Ureter (tissue), 1 donor: ENCODE measurements at places on chromosomes 4 and X.

- no peak for DNase-seq
These were observed 95.8 kb upstream of the LDB2 start for GRCh38 chr4:16993956-16994840.

DNA sequence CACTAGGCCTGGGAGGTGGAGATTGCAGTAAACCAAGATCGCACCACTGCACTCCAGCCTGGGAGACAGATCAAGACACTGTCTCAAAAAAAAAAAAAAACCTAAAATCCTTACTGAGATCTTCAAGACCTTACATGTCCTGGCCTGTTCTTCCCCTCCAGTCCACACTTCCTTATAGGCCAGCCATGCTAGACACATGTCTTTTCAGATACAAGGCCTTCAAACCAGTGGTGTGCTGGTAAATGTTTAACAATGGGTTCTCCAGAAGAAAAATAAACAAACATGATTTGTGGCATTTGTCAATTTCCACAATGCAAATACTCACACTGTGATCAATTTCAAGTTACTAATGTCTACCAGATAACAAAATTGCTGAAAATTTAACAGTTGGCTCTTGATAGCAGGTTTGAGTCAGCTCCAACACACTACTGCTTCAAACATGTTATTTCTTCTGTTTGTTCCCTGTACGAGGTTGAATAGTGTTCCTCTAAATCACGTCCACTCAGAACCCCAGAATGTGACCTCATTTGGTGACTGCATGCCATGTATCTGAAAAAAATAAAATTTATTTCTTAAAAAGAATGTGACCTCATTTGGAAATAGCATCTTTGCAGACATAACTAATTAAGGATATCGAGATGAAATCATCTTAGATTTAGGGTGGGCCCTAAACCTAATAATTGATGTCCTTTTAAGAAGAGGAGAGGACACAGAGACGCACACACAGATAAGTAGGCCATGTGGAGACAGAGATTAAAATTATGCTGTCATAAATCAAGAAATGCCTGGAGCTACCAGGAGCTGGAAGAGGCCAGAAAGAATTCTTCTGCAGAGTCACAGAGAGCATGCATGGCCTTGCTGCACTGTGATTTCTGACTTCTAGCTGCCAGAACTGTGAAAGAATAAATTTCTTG is 144.4 kb downstream of the ZNF674 start:
- DNase-seq, result no peak

DNA sequence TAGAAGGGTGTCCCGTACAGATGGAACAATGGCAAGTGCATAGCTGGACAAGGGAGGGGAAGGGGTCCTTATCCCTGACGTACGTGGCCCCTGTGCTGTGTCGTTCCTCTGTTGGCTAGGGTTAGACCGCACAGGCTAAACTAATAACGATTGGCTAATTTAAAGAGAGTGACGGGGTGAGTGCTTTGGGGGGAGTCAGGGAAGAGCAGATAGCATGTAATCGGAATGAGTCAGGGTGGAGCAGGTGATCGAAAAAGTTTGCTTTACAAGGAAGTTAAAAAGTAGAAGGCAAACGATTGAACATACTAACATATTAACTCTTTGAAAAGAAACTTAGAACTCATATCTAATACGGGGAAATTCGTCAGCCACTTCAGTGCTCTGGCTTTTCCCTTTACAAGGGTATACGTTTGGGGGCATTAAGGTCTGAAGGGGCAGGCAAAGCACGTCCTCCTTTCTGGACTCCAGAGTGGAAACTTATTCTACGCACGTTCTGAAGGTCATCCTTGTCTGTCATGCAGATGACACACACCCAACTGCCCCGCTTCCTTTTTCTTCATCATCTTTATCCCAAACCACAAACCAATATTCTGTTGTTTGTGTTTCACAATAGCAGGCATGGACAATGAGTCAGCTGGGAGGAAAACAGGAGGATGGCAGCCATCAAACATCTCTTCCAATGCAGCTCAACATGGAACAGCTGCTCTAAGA is 10.2 kb upstream of the CRLF2 start:
- DNase-seq, result no peak

GRCh38 chr4:150679018-150679764 is 97.2 kb downstream of the MAB21L2 start:
- no peak for DNase-seq

DNA sequence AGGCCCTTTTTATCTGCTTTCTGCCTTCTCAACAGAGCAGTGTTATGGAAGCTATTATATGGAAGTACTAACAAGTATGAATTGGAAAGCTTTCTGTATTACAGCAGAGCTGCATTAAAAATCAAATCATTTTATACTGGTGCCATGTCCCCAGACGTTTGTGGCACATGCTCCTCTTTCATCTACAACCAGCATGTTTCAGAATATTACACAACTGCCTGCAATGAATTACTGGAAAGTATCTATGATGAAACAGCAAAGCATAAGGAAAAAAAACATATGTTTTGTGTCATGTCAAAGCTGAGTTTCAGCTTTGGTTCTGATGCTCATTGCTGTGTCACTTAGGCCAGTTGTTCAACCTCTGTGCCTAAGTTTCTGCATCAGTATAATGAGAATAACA is 576.8 kb downstream of the GBA3 start:
- DNase-seq, result no peak

DNA sequence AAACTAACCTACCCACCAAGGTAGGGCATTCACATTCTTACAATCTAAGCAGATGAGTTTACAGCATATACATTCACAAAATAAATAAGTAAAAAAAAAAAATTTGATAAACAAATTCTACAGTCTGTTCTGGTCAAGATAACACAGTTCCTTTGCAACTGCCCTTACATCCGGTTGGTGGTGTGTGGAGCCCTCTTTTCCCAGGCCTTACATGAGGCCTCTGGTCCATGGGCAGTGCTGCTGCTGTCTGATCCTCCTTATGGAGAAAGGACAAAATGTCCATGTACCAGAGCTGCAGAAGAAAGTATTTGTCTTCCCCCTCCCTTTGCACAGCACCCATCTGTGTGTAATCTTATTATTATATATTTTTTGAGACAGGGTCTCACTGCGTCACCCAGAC is 2.2 kb upstream of the SEPTIN11 start:
- DNase-seq, result no peak

GRCh38 chrX:10404436-10404835 is 215.9 kb downstream of the MID1 start:
- no peak for DNase-seq

GRCh38 chr4:145805490-145805889 is 125.5 kb downstream of the C4orf51 start:
- no peak for DNase-seq

- DNase-seq, result no peak
These were observed 291.7 kb downstream of the USP46 start for GRCh38 chr4:52367282-52367830.

- DNase-seq, result no peak
These were observed 384.9 kb upstream of the SLC7A11 start for GRCh38 chr4:138627096-138627495.

GRCh38 chr4:140091305-140091704 is 62.7 kb downstream of the MAML3 start:
- DNase-seq, result no peak

GRCh38 chrX:155086961-155087735 is 15.8 kb downstream of the BRCC3 start:
- DNase-seq, result no peak

GRCh38 chrX:32443841-32444240 is 767.5 kb downstream of the DMD start:
- DNase-seq, result no peak

- no peak for DNase-seq
These were observed 11.5 kb upstream of the GATB start for GRCh38 chr4:151772274-151772673.

- DNase-seq, result no peak
These were observed 129.3 kb upstream of the FAM9B start for GRCh38 chrX:9163214-9163709.

- DNase-seq, result no peak
These were observed 6.3 kb downstream of the CPE start for GRCh38 chr4:165385126-165385525.

DNA sequence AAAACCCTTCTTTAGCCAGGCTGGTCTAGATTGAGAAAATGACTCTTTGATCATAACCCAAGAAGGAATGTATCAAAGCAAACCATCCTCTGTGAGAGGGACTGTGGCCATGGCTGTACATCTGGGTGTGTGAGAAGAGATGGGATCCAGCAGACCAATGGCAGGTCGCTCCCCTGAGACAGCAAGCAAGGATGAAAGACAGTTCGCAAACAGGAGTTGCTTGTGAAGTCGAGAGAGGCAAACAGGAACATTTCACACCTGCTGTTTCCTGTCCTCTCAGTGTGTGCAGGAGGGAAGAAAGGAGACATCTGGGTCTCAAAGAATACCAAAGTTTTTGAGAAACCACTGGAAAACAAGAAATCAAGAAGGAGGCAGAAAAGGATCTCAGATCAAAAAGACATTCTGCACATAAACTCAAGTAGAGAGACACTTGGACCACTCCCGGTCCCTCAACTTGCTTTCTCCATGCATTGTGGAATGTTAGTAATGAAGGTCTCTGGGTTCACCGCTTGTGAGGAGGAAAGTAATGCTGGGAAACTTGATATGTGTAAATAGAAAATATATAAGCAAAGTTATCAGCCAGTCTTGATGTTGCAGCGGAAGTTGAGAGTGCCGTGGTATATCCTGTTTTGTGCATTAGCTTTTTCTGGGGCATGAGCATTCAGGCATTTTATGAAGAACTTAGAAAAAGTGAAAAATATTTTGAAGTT is 327.5 kb downstream of the BMPR1B start:
- no peak for DNase-seq

GRCh38 chr4:81472281-81473182 is 825 bp upstream of the RASGEF1B start:
- no peak for DNase-seq

DNA sequence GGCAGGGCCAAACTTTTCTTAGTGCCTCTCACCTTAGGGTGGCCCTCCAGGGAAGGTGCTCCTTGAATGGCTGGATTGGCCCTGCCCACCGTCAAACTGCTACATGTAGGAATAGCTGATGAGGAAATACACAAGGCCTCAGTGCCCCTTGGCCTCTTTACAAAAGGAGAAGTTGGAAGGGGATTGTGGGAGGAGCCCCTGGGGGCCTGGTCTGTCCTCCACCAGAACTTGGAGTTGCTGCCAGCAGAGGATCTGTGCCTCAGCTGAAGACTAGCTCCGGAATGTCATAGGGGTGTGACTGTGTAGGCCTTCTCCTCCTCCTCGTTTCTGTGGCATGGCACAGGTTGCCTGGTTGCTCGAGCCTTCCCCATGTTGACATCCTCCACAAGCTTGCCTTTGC is 142.7 kb downstream of the AMMECR1 start:
- DNase-seq, result no peak

GRCh38 chrX:100830547-100830946 is 10.4 kb downstream of the CSTF2 start:
- DNase-seq, result no peak

- DNase-seq, result no peak
These were observed 21.3 kb upstream of the ZCCHC4 start for GRCh38 chr4:25291158-25291733.

GRCh38 chr4:106691749-106692148 is 323.2 kb upstream of the GIMD1 start:
- DNase-seq, result no peak

DNA sequence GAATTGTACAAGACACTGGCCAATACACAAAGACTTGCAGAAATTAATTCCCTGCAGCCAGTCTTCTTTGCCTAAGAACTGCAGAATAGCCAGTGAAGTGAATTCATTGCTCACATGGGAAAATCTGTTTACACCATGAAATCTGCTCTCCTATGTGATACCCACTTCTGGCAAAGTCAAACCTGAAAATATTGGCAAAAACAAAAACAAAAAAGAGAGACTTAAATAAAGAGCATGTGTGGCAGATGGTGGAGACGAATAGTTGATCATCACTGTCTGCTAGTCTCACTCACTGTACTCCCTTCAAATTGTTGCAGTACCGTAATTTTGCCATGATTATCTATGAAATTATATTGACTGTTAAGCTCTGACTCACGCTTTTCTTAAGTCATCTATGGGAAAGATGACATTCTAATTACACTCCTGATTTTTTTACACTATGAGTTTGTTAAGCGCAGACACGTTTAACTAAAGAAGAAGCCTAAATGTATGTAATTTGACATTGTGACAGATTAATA is 406.8 kb downstream of the PCDH7 start:
- DNase-seq, result no peak

- no peak for DNase-seq
These were observed 258.2 kb upstream of the CXorf51A start for GRCh38 chrX:147072747-147073146.

GRCh38 chr4:10153161-10153560 is 36.6 kb upstream of the WDR1 start:
- DNase-seq, result no peak

DNA sequence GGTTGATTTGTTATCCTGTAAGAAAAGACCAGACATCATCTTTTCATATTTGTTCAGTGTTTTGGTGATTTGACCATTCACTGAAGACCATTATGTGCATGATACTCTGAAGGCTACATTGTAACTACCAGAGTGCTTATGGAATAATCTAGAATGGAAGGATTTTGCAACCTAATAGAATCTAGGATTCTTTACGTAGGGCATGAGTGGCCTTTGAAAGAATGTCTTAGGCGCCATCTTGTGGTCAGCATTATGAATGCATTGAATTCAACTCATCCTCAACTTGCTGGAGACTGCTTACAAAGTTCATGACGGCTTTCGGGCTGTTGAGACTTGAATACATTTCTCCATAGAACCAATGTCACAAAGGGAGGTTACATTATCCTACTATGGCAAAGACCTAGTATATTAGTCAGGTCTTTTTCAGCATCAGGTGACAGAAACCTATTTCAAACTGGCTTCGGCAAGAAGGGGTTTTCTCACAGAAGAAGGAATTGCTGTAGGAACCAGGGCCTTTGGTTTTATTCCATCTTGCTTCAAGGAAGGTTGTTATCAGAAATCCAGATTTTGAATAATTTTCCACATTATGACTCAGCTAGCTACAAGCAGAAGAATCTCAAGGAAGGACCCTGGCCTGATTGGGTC is 104.1 kb downstream of the GPAT3 start:
- DNase-seq, result peak; percentile 71

GRCh38 chrX:136810493-136810892 is 29.8 kb upstream of the ARHGEF6 start:
- no peak for DNase-seq

- DNase-seq, result no peak
These were observed 36.9 kb downstream of the INTU start for GRCh38 chr4:127669691-127670090.

DNA sequence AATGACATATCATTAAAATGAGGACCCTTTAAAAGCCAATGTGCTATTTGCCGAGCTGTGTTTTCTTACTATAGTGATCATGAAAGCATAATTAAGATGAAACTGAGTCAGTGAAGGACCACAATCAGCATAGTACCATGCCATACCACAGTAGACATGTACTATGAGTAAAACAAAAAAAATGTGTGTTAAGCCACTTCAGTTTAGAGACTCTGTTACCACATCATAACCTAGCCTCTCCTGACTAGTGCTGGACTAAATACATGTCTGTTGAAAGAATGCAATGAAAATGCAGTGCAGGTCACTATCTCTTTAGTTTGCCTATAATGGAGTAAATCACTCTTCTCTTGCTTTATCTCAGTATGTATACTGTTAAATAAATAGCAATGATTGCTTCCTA is 12.3 kb upstream of the DDX53 start:
- DNase-seq, result no peak

- no peak for DNase-seq
These were observed 66.1 kb downstream of the KLHL4 start for GRCh38 chrX:87583679-87584078.
